ENCODE measurements at places on chromosomes 7 and 10.

GRCh38 chr7:42075418-42075817, 161.6 kb downstream of the GLI3 start:
- DNase-seq = no peak

DNA sequence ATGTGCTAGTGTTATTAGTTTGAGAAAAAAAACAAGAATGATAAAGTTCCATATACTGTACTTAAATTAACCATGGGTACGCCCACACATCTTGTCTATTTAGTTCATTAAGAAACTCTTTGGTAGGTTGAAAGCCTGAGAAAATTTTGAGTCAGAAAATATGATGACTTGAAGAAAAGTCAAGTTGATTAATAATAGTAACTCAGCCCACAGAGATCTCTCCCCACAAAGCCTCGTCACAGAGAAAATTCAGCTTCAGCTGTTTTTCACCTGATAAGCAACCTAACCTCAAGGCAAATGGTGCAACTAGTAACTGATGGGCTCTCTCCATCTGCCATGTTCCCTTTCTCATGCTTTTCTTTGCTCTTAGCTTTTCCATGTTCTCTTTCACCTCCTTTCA, 1021.6 kb downstream of the GATA3 start:
- DNase-seq = no peak

- DNase-seq = no peak
These were observed 352.2 kb downstream of the CALN1 start for GRCh38 chr7:72059925-72060324.

- no peak for DNase-seq
These were observed 33.8 kb downstream of the CREB5 start for GRCh38 chr7:28446131-28446530.

DNA sequence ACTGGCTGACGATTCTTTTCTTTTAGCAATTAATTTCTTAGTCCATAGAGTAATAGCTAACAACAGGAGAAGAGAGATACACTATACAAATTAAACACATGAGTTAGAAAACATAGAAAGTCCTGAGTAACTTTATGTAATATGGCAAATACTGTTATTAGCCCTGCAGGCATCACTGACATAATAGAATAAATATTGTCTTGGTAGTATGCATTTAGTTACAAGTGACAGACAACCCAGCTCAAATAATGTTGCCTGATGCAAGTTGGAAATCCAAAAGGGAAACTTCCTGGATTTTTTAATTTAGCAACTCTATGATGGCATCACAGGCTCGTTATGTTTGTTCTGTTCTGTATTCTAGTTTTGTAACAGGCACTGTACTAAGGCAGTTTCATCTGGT, 95.1 kb downstream of the DKK1 start:
- no peak for DNase-seq

GRCh38 chr10:75165684-75166622, 44.6 kb upstream of the VDAC2 start:
- no peak for DNase-seq

GRCh38 chr7:107563081-107563774, 492 bp downstream of the COG5 start:
- no peak for DNase-seq

GRCh38 chr7:138556771-138557484, 96.9 kb downstream of the TRIM24 start:
- DNase-seq = no peak

DNA sequence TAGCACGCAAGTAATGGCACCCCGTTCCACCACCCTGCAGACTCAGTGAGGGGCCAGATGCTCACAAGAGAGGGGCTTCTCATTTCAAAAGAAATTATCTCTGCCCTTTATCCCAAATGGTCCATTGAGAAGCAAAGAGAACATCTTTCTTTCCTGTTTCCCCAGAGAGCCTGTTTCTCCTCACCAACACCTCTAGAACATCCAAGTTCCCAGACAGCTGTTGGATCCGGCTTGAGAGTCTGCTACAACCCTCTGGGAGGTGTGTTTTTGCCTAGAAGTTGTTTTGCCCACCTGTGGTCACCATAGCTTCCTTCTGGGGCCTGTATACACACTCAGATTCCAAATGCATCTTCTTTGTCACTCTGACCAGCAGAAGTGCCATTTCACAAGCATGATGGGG, 637.4 kb downstream of the LRMDA start:
- DNase-seq = no peak

DNA sequence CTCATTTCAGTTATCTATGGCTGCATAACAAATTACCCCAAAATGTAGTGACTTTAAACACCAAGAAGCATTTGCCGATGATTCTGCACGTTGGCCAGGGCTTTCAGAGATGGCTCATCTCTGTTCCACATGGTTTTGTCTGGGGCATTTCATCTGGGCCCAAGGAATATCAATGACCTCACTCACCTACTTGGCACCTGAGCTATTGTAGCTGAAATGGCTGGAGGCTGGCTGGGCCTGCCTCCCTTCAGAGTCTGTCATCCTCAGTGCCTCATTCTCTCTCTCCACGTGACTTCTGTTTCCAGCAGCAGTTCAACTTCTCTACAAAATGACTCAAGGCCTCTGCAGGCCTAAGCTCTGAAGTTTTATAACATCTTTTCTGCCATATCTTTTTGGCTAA, 119.4 kb upstream of the PRR15 start:
- no peak for DNase-seq

DNA sequence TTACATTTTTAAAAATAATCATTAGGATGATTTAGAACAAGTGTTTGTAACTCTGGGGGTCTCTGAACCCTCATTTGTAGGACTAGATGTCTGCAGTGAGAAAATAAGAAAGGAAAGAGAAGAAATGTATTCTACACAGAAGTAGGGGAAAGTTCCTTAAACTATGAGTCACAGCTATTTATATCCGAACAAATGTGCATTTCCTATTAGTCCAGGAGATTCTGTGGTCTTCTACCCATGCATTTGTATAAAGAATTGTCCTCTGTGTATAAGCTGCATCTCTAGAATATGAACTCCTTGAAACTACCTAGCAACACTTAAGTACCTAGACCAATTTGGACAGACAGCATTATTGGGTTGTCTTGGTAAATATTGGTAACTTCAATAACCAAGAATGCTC, 15.9 kb upstream of the CD36 start:
- no peak for DNase-seq

DNA sequence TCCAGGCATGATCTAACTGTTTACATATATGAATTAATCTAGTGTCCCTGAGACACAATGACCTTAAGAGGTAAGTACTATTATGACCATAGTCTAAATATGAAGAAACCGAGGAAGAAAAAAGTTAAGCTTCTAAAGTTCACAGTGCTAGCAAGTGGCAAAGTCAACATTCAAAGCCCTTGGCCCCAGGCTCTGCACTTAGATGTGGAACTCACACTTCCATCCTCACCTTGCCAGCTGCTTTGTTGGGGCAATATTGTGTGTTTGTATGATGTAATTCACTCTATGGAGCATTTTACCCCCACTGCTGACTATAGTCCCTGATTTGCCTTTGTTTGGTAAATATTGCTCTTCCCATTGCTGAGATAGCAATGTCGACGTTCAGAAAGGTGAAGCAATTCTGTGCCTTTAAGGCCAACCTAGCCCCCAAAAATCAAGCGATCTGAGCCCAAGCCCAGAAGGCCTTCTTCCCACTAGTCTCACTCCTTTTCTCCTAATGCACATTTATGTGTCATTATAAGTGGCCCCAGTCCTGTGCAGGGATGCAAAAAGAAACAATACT, 487.6 kb upstream of the ZMIZ1 start:
- no peak for DNase-seq

DNA sequence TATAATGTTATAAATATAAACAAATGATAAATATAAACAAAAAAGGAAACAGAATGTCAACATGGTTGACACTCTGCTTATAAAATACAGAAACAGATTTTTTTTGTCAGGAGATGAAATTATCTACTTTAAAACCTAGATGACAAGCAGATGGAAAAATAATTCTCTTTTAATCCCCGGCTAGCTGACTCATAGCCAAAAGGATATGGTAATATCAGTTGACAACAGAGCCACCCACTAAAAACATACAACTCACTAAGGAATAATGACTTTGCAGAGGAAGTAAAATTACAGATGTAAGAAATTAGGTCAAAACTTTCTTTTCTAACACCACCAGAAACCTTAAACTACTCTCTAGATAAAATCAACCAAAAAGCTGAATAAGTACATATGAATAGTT, 131.1 kb upstream of the ABCB5 start:
- no peak for DNase-seq

DNA sequence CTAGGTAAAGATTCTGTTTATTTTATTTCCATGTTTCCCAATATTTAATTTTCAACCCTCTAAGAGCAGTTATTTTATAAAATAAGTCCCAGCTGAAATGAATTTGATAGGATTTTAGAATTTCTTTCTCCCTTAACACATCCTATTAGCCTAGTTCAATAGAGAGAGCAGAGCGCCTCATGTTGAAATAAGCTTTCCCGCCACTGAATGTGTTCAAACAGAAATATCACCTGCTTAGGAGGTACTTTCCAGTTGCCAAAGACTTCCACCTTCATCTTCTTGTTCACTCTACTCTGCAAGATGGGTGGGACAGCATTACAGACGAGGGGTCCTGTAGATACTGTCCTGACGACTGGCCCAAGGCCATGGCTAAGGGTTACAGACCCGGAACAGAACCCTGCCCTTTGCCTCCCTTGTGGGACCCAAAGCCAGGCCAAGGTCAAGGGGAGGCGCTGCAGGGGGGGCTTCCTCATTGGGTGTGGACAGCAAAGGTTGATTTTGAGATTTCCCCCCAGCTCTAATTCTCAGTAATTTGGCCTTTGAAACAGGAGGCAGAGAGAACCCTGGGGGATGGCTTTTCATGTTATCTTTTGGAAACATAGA, 62.0 kb downstream of the PARP12 start:
- DNase-seq = no peak

DNA sequence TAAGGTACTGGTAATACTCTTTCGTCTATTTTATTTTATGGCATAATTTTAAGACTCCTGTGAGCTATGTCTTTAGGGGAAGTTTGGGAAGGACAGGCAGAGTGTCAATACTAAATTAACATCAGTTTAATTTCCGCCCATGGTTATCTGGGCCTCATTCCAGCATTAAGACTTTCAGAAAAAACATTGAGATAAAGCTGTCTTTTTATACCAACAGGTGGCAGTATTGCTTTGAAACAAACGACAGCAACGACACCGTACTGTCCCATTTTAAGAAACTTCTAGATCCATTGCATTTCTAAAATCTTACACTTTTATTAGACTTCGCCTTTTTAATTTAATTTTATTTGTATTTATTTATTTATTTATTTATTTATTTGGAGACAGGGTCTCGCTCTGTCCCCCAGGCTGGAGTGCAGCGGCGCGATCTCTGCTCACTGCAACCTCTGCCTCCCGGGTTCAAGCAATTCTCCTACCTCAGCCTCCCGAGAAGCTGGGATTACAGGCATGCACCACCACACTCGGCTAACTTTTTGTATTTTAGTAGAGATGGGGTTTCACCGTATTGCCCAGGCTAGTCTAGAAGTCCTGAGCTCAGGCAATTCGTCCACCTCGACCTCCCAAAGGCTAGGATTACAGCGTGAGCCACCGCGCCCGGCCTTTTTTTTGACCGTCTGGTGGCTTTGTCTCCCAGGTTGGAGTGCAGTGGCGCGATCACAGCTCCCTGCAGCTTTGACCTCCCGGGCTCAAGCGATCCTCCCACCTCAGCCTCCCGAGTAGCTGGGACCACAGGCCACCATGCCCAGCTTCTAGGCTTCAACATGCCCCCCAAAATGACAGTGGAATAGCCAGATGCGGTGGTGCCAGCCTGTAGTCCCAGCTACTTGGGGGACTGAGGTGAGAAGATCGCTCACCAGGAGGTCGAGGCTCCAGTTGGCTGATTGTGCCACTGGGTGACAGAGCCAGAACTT, 78.7 kb upstream of the C1GALT1 start:
- no peak for DNase-seq

DNA sequence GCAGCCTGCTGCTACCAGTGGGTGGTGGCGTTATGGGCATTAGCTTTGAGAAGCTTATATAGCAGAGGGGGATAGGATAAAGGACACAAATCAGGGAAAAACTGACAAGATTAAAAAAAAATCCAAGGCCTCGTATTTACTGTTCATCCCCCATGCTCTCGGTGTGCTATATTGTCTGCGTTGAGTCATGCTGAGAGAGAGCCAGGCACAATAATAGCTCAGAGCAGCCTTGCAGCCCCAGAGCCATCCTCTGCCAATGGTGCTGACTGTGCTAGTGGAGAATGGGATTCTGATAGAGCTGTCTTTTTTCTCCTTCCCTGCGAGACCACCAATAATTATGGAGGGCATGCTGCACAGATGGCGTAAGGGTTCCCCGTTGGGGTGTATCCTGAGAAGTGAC, 51.7 kb upstream of the FZD1 start:
- no peak for DNase-seq

GRCh38 chr10:132813560-132814468, 27.9 kb upstream of the NKX6-2 start:
- DNase-seq = no peak

- DNase-seq = no peak
These were observed 158.3 kb downstream of the EGFR start for GRCh38 chr7:55177068-55177530.

GRCh38 chr10:82464966-82465365, 590.0 kb downstream of the NRG3 start:
- no peak for DNase-seq

DNA sequence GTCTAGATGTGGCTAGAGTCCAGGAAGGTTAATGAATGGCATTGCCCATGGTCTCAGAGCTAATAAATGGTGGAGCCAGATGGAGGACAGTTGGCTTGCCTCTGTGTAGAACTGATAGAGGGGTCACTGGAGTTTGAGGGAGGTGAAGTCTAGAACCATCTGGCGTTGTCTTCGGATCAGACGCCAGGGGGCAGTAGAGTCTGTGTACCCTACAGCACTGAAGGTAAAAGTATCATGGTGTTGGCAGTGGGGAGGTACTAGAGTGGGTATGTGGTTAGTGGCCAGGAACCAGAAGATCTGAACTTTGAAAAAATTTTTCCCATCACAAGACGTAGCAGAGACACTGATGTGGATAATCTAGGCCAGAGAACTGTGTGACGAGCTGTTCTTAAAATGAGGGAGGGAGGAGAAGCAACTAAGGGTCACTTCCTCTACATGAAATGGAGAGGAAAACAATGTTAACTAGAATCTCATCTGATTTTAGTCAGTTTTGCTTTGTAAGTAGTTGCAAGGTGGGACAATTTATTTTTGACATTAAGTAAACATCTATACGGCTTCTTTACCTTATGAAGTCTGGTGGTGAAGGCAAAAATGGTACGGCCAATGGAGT, 227.9 kb upstream of the PRSS58 start:
- DNase-seq = no peak

DNA sequence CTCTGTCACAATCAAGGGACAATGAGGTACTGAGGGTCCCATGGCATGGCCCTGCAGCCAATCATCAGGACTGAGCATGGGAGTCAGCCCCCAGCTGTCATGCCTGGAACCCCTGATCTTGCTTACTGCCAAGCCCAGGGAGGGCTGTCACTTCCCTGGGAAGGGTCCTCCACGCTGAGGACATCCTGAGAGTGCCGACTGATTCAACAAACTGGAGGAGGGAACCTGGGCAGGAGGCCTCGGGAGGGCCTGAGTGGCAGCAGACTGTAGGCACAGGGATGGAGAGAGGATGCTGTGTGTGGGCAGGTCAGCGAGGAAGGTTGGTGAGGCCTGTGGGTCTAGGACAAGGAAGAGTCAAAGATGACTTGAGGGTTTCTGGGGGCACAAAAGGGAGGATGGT, 154.3 kb downstream of the ZNF248 start:
- DNase-seq = no peak

GRCh38 chr10:97852840-97853405, 3.3 kb downstream of the GOLGA7B start:
- DNase-seq = no peak

GRCh38 chr7:80593869-80594586, 44.4 kb upstream of the CD36 start:
- DNase-seq = no peak

- no peak for DNase-seq
These were observed 126.2 kb downstream of the LHPP start for GRCh38 chr10:124587811-124588211.

Data from stimulated activated CD8-positive, alpha-beta memory T cell treated with anti-CD3 and anti-CD28 coated beads, Interleukin-15, amount 100 ng/mL, for 1 hour (primary cell).